ENCODE measurements at places on chromosomes 6 and 20. TPM values are rescaled to one million over a fixed set of nuclear protein-coding genes. Genes with fewer than 3 reads are reported as not detected.

- no peak for DNase-seq
Observed at GRCh38 chr6:158262082-158262481, 50.2 kb upstream of the TULP4 start.

DNA sequence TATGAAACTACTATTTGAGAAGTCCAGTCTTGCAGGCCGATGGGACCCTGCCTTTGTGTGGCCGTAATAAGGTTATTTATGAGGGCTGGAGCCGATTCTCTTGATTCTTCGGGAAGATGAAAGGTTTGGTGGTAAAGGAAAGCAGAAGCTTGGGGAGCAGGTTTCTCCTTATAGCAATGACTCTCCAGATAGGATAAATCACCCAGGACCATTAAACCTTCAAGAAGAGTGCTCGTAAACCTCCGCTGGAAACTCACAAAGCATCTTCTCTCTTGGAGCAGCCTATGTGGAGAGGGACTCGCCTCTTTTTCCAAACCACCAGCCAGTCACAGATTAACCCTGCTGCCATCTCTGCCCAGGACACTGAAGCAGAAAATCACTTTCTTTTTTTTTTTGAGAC, 69.6 kb upstream of the SALL4 start:
- no peak for DNase-seq

DNA sequence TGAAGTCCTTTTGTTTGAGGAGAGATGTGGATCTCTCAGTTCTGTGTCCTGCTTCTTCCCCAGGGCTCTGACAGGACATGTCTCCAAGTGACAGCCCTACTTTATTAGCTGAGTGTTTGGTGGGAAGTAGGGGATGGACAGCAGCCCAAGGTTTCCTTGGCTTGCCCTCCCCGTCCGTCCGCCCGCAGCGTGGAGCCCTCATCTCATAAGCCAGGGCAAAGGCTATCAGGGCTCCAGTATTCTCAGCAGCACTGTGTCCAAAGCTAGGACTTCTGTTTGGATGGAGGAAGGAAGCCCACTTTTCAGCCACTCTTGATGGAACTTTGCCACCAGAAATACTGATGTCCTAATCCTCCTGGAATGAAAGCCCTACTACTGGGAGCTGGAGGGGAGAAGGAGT, 13.6 kb downstream of the CDC5L start:
- DNase-seq, result no peak

DNA sequence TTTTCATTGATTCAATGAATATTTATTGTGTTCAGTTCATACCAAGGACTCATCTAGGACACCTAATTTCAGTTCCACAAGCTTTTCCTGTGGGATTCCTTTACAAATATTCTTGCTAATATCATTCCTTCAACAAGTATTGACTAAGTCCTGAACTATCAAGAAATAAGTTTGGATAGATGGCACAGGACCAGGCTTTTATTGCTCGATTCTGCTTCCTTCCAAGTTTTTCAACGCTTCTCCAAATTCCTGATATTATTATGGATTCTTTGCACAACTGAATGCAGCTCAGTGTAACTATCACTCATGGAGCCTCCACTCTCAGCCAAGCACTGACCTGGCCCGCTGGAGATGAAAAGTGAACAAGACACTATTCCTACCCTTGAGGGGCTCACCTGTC, 32.7 kb upstream of the COL21A1 start:
- no peak for DNase-seq

DNA sequence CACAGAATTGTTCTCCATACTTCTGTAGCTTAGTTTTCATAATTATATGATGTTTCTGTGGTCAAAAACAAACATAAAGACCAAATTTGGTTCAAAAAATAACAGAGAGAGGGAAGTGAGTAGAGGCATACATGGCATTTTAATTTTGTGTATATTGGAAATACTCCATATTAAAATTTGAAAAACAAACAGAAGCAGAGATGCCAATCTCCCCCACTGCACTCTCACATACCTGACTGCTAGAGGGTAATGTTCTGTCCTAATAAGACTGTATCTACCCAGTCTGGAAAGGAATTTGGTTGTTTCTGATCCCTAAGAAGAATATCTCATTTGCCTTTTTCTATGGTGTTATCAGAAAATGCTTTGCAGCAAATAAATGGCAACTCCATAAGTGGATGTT, 959.0 kb upstream of the FLRT3 start:
- no peak for DNase-seq

DNA sequence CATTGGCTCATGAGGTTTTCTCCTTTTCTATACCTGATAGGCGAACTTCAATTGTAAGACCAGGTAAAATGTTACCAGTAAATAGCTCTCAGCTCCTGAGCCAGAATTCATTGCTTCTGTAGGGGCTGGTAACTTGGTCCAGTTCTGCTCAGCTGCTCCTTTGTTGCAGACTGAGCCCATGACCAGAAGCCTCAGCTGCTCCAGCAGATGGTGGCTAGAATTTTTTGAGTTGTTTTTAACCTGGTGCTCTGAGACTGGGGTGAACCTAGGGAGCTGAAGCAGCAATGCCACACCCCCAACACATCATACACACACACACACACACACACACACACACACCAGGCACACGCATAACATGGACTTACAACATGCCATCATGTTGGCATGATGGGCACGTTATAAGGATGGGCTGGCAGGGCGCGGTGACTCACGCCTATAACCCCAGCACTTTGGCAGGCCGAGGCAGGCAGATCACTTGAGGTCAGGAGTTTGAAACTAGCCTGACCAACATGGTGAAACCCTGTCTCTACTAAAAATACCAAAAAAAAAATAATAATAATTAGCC, 103.1 kb downstream of the QRSL1 start:
- no peak for DNase-seq

DNA sequence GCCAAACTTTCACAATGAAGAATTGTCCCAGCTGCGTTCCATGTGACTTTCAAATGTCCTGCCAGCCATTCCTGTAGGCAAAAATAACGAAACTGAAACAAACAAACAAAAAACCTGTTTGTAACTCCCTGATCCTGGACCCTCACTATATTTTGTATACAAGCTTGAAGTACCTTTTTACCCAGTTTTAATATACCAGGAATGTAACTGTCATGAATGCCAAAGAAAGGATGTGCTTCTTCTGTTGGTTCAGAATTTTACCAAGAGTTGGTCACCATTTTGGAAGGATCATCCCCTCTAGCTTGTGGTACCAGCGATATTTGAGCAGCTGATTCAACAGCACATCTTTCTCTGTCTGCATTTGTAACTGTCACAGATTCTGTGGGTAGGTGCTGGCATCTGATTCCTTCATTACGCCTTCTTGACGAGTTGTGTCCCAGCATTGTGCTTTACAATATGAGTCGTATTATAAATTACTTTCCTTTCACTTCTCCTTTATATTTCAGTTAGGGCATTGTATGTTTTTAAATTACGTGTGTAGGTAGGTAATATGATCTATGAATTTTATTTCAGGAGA, 93.9 kb downstream of the DLGAP4 start:
- DNase-seq, result no peak

DNMT3B gene
- total RNA-seq, result 1.8 TPM

GRIK2 gene
- total RNA-seq, result not detected

DNA sequence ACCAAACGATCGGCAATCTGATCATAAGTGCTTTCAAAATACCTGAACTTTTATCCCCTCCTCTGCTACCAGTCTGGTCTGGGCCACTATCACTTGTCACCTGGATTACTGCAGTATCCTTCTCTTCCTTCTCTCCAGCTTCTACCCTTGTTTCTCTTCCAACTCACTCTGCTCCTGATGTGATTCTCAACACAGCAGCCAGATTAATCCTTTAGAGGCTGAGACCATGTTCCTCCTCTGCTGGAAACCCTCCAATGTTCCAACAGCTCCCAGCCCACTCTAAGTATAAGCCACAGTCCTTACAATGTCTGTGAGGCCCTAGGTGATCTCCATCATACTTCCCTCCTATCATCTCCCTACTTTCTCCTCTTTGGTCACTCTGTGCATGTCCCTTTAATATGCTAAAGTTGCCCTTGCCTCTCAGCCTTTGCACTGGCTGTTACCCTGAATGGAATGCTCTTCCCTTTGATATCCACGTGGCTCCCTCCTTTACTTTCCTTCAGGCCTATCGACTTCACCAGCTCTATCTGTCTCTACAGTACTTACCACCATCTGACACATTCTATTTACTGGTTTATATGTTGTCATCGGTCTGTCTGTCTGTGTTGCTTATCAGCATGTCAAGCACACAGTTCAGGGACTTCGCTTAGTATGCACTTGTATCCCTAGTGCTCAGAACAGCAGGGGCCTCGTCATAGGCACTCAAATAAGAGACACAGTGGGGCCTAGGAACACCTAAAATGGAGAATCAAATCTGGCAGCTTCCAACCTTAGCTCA, 35.0 kb upstream of the RNF24 start:
- DNase-seq, result no peak

GRCh38 chr6:22765015-22765414, 195.6 kb downstream of the HDGFL1 start:
- no peak for DNase-seq

RHAG gene
- 0.32 TPM for total RNA-seq

DNA sequence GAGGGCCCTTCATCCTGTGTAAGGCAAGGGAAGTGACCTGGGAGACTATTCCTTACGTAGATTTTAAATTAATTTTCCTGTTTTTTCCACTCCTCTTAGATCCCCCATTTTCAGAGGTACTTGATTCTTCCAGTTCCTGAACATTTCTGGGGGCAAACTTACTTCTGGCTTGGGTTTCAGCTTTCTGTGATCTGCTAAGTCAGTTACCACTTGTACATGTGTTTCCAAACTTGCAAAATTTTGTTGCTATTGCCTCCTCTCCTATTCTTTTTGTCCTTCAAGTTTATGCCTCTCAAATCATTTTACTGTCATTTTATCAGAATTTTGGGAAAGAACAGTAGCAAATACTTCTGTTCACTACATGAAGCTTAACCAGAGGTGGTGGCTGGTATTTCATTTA, 81.2 kb downstream of the QRSL1 start:
- no peak for DNase-seq

GRCh38 chr20:58697867-58698703, 5.5 kb downstream of the NPEPL1 start:
- DNase-seq, result no peak

- DNase-seq, result no peak
Observed at GRCh38 chr6:152360034-152360433, 277.1 kb downstream of the SYNE1 start.

FOXC1 gene
- 1.5 TPM for total RNA-seq

GRCh38 chr20:57108742-57109570, 157.5 kb downstream of the BMP7 start:
- no peak for DNase-seq

GRCh38 chr6:35782424-35782823, 1.6 kb downstream of the CLPSL1 start:
- DNase-seq, result no peak

- DNase-seq, result no peak
Observed at GRCh38 chr6:148214667-148215066, 128.0 kb upstream of the SASH1 start.

RNF182 gene
- not detected for total RNA-seq

DNA sequence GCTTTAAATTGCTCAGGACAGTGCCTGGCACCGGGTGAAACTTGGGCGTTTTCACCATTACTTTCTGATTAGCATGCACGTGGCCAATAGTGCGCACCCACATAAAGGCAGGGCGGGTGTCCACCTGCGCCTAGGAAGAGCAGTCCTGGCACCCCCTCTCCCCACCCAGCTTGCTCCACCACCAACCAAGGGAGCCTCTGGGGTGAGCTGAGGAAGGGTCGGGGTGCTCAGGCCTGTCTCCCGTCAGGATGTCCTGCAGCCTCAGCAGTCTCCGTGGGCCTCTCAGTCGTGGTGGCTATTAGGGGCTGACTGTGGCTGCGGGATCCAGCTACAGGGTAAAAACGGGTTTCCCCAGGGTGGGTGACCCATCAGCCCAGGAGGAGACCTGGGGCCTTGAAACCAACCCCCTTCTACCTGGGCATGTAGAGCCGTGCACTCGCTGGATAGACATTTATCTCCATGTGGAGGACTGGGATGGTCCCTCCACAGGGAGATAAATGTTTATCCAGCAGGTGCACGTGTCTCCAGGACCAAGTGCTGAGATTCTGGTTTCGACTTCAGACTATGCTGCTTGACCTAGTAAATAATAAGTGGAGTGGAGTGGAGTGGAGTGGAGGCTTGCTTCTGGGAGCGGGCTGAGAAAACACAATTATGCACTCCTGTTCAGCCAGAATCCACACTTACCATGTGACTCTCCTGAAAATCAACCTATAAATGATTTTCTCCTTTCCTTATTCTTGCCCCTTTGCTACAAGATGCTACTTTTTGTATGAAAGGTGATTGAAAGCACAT, 91.1 kb downstream of the ZDHHC14 start:
- no peak for DNase-seq

CCR6 gene
- 7.3 TPM for total RNA-seq

GRCh38 chr20:35833241-35833640, 61.4 kb downstream of the PHF20 start:
- no peak for DNase-seq

DNA sequence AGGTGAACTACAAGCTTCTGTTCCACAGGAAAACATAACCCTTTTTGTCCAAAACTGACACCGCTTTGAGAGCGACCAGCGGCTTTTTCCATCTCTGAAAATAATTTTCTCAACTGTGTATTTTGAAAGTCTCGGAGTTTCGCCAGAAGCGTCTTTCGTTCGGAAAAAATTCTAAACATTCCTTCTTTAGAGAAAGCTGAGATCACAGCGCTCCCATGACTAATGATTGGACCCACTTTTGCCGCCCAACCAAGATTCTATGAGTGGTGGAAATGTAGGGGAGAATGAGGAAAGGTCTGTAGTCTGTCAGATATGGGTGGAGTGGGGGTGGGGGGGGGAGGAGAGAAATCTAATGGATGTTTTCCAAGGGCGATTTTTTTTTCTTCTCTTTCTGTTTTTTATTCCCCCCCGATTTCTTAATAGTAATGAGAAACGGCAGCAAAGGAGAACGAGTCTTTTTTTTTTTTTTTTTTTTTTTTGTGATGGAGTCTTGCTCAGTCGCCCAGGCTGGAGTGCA, 189.3 kb downstream of the TRIM27 start:
- no peak for DNase-seq

DNA sequence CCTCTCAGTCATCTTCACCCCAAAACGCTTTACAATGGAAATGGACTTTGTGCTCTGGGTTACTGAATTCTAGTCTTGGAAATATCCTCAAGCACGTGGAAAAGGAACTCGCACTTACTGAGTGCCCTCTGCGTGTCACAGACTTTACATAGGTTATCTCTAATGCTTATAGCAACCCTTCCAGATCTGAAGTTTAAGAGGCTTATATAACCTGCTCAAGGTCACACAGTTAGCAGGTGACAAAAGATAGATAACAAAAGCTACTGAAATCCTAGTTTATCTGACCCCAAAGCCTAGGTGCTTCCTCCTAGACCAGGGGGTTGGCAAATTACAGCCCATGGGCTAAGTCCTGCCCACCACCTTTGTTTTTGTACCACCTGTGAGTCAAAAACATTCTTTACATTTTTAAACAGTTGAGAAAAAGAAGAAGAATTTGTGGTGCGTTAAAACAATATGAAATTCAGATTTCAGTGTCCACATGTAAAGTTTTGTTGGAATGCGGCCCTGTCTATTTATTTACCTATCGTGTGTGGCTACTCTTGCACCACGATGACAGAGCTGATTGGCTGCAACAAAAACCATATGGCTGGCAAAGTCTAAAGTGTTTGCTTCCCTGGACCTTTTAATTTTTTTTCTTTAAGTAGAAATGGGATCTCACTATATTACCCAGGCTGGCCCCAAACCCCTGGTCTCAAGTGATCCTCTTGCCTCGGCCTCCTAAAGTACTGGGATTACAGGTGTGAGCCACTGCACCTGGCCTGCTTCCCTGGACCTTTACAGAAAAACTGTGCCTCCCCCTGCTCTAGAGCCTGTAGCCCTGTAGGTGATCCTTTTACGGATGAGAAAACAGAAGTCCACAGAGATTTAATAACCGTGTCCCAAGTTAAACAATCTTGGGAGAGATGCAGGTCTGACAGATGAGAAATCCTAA, 110.2 kb upstream of the RREB1 start:
- DNase-seq, result no peak

All from GM12878 (cell line).